Activated CD4-positive, alpha-beta T cell treated with anti-CD3 and anti-CD28 coated beads for 36 hours (primary cell): ENCODE measurements at places on chromosomes 2 and 18. TPM values are rescaled to one million over a fixed set of nuclear protein-coding genes. Genes with fewer than 3 reads are reported as not detected.

DNA sequence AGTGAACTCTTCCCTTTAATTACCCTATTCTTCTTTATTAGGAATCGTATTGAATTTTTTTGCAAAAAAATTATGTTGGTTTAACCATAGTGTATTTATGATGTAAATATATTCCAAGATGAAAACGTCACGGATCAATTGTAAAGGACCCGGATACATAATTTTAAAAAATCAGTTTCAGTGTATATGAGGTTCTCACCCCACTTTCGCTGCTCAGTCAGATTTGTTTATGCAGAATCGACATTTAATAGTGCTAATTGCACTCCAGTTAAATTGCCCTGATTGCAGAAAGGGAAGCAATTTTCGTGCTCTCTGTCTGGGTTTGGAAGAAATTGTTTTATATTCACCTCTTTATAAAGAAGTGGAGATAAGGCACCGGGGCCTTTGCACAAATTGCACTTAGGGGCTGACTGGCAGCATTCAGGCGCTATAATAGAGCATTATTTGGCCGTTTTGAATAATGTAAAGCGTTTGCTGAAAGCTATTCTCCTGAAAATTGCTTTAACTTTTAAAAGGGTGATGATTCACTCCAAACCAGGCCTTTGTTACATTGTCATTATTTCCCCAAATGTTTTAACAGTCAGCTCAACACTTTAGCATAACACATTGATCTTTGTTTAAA lies 3.0 kb upstream of the SP9 start:
- H3K27me3 ChIP-seq, result peaks cover 80% of the 10 kb centered on the region
- no peak overlapping the region for H3K27ac ChIP-seq
- no peaks in the 10 kb centered on the region for H3K36me3 ChIP-seq
- DNase-seq, result no peak

GRCh38 chr2:187434342-187434785 lies 13.7 kb downstream of the CALCRL start:
- no peak overlapping the region for H3K4me3 ChIP-seq
- DNase-seq, result no peak
- H3K27ac ChIP-seq, result no peak overlapping the region
- no peaks in the 10 kb centered on the region for H3K27me3 ChIP-seq
- peaks cover 3% of the 10 kb centered on the region for H3K4me1 ChIP-seq
- H3K36me3 ChIP-seq, result no peaks in the 10 kb centered on the region

- no peak overlapping the region for H3K4me3 ChIP-seq
- peaks cover 16% of the 10 kb centered on the region for H3K4me1 ChIP-seq
- DNase-seq, result no peak
Observed at GRCh38 chr2:25757906-25758305, 84.5 kb upstream of the DTNB start.

GRCh38 chr2:30514134-30514847 lies 67.2 kb downstream of the LCLAT1 start:
- H3K27ac ChIP-seq, result no peak overlapping the region
- DNase-seq, result no peak
- no peaks in the 10 kb centered on the region for H3K27me3 ChIP-seq
- H3K4me1 ChIP-seq, result peaks cover 17% of the 10 kb centered on the region

The COBLL1 gene
- not detected for total RNA-seq
